GM10248 (cell line): ENCODE measurements at places on chromosomes 13 and 19.

DNA sequence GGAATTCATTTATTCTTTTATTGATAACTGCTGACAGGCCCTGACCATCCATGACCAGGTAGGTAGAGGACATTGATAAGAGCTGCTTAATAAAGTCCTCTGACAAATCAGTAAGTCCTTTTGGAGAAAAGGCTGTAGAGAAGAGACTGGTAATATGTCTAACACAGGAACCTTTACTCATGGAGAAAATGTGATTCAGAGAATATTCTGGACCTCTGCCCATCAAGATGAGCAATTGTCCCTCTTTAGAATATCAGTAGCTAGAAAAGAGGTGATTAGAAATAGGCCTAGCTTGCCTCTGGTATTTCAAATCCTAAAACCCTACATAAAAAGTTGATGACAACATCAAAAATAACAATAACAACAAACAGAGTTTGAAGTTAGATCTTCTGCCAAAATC is 642.3 kb downstream of the TBC1D4 start:
- DNase-seq: no peak

- DNase-seq: peak; percentile 94
These were observed 455 bp upstream of the ING1 start for GRCh38 chr13:110712849-110713641.

GRCh38 chr19:18419699-18420460 is 682 bp downstream of the SSBP4 start:
- no peak for DNase-seq

DNA sequence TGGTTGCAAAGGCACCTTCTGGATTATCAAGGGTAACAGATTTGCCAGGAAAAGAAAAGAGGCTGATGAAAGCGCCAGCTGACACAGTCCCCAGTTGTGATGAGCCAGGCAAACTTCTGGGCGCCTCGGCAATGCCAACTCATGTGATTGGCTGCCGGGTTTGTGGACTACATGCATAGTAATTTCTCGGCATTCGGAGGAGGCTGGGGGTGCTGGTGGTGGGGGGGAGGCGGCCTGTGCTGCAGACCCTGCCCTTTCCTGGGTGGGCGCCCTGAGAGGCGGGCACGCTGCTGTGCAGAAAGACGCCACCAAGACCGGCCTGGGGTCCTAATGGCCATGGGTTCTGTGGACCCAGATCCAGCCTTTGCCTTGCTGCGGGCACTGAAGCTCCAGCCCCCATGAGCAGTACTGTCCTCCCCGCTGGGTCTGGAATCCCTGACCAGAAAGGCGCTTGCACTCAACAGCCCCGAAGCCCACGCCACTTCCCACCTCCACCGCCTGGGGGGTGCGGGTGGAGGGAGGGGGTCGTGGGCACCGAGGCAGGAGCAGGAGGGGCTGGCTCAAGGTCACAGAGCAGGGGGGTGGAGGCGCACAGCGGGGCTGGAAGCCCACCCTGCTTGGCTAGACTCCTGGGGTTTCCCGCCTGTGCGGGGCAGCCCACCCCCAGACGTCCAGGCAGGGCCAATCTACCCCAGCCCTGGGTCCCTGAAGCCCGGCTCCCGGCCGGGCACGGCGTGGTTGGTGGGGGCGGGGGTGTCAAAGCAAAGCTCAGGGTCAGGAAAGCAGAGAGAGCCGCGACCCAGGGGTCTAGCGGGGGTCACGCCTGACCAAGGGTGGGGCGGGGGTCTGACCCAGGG is 1.0 kb downstream of the DIRAS1 start:
- DNase-seq: no peak

GRCh38 chr19:51368366-51369282 is at the start of gene CLDND2:
Gene CLDND2, minus strand, starts transcription at chr19:51369003. Its CDS starts 426 bp downstream, at chr19:51368577.
- DNase-seq: no peak

- no peak for DNase-seq
These were observed 274.8 kb downstream of the TEX29 start for GRCh38 chr13:111595276-111595675.

- DNase-seq: no peak
These were observed 8.9 kb downstream of the SARS2 start for GRCh38 chr19:38921420-38922274.

DNA sequence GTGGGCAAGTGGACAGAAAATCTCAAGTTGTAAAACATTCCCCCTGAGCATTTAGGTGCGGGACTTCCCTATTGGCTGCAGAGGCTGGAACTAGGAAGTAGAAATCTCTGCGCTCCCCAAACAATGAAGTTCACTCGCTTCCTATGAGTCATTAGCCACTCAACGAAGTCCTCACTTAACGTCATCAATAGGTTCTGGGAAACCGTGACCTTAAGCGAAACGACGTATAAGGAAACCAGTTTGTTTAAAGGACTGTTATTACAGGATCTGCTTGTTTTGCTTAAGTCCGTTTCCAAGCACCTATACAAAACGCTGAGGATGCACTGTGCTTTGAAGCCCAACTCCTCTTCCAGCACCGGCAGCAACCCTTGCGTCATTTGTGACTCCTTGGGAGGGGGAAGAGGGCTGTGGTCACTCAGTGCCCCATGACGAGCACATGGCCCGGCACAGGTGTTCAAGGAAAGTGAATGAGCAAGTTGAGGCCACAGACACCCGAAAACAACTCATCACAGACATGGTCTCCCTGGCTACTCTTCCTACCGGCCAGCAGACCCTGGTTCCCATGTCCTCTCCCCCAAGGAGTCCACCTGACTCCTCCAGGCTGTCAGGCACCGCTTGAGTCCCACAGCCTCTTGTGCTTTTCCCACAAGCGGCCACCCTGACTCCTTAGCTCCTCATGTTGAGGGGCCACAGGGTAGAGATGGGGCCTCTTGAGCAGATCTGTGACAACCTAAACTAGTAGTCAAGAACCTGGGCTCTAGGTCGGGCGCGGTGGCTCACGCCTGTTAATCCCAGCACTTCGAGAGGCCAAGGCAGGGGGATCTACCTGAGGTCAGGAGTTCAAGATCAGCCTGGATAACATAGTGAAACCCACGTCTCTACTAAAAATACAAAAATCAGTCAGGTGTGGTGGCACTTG is 4.8 kb downstream of the RPS16 start:
- peak; percentile 65 for DNase-seq

- DNase-seq: no peak
These were observed 629.9 kb upstream of the PRR20A start for GRCh38 chr13:56510836-56511235.

DNA sequence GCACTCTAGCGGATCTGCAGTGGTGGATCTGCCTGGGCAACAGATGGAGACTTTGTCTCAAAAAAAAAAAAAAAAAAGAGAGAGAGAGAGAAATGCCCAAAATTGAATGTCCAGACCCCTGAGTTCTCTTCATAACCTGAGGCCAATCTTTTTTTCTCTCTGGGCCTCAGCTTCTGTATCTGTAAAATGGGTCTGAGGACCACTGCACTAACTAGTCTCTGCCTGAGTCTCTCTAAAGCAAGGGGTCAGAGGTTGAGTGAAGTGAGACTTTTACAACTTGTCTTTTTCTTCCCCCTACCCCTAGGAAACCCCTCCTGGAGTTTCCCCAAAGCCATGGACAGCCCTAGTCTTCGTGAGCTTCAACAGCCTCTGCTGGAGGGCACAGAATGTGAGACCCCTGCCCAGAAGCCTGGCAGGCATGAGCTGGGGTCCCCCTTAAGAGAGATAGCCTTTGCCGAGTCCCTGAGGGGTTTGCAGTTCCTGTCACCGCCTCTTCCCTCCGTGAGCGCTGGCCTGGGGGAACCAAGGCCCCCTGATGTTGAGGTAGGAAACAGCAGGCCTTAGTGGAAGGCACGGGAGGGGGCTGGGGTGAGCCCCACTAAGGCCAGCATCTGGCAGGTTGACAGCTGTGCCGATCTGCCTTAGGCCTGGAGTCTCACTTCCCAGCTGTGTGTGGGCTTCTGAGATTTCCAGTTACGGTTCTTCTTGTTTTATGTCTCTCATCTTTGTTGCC is 1.8 kb downstream of the TMEM91 start:
- DNase-seq: peak; percentile 74

GRCh38 chr19:13255041-13255718 is 105.0 kb downstream of the IER2 start:
- no peak for DNase-seq

- DNase-seq: no peak
These were observed at the start of gene TMC4 for GRCh38 chr19:54172471-54173358. Gene TMC4, minus strand, starts transcription at chr19:54173160. Its CDS starts 43 bp downstream, at chr19:54173117.

GRCh38 chr13:34335014-34336007 is 517.4 kb downstream of the RFC3 start:
- DNase-seq: no peak

- DNase-seq: no peak
These were observed 3.2 kb downstream of the PRX start for GRCh38 chr19:40410030-40410389.

GRCh38 chr19:34480491-34480890 is 1.1 kb upstream of the WTIP start:
- no peak for DNase-seq

DNA sequence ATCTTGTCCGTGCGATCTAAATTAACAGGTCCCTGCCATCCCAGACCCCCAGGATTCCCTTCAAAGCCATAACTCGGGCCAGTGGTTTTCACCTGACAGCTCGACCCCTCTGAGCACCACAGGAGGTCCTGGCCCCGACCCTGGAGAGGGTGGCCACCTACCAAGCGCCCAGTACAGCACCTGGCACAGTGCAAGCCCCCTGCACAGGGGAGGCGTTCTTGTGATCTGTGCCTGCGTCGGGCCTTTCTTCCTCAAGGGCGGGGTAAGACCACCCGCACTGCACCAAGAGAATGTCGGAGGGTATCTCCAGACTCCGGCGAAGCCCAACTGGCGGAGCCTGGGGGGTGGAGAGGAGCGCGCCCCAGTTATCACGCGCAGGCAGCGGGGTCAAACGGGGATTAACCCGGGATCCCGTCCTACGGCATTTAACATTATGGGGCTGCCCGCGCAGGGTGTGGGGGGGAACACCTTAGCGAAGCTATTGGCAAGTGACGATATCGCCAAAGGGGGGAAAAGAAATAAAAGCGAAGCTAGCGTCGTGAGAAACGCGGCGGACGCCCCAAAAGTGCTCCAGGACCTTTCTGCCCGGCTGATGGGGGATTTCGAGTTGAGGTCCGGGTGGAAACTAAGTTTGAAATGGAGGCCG is 1.3 kb upstream of the HNRNPL start:
- no peak for DNase-seq

GRCh38 chr19:30807278-30807677 is 435.1 kb downstream of the ZNF536 start:
- no peak for DNase-seq

GRCh38 chr13:51783428-51784094 is 20.4 kb downstream of the DHRS12 start:
- DNase-seq: no peak

- DNase-seq: no peak
These were observed 131.5 kb downstream of the DNAJC15 start for GRCh38 chr13:43154839-43155238.

GRCh38 chr13:59674616-59675015 is 489.1 kb downstream of the DIAPH3 start:
- DNase-seq: no peak

DNA sequence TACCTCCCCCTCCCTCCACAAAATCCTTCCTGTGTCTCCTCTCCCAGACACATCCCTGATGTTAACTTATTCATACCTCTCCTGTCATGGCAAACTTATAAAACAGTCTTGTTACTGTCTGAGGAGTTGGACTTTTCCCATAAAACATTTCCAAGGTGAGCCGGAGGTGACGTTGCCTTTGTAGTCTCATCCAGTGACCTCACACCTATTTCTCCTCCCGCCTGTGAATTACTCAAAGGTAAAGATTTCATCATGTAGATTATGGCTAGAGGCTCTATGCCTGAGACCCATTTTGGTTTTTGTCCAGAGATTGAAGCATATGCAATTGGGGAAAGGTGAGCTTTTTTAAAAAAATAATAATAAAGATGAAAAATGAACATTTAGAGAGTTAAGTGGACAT is 529.0 kb downstream of the MYO16 start:
- DNase-seq: no peak

- DNase-seq: no peak
These were observed 762 bp upstream of the ZNF233 start for GRCh38 chr19:44258835-44259413.

- DNase-seq: peak; percentile 97
These were observed 9.5 kb downstream of the GPX4 start for GRCh38 chr19:1113030-1113985.

- DNase-seq: no peak
These were observed 18.4 kb upstream of the MYDGF start for GRCh38 chr19:4688587-4688986.

DNA sequence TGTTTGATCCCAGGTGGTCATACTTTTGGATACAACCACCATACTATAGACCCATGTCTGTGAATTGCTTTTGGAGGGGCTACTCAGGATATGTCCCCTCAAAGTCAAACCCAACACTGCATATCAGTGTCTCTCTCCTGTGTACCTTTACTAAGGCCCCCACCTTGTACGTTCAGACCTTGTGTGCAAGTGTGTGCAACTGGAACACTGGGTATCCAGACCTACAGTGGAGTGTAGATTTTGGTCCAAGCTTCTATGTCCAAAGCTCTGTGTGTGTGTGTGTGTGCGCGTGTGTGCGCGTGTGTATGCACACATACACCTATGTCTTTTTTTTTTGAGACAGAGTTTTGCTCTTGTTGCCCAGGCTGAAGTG is 18.0 kb downstream of the KLK2 start:
- no peak for DNase-seq

DNA sequence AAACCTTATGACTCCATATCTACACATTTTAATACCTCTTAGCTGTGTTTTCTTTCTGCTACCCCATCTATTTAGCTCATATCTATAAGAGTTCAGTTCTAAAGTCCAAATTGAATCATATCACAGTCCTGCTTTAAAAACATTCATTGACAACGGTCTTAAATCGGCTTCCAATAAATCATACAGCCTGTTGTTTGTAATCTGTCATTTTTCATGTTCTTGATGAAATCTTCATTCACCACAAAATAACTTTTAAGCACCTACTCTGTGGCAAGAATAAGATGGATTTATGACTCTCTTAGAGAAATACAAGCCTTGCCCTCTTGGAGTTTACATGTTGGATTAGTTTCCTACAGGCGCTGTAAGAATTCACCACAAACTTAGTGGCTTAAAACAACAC is 450.9 kb upstream of the GPC6 start:
- DNase-seq: no peak

GRCh38 chr13:80245162-80245733 is 95.7 kb downstream of the SPRY2 start:
- no peak for DNase-seq

DNA sequence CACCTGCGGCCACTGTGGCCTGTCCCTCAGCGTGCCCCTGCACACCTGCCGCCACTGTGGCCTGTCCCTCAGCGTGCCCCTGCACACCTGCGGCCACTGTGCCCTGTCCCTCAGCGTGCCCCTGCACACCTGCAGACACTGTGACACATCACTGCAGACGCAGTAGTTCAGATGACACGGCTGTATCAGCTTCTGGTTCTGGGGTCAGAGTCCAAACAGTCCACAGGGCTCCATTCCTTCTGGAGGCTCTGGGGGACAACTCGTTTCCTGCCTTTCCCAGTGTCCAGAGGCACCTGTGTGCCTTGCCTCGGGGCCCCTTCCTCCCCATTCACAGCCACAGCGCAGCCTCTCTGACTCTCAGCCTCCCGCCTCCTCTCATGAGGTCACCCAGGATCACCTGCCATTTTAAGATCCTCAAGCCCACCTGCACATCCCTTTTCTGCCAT is 5.5 kb downstream of the SF3A2 start:
- no peak for DNase-seq
